ENCODE measurements at places on chromosomes 13 and 19. TPM values are rescaled to one million over a fixed set of nuclear protein-coding genes. Genes with fewer than 3 reads are reported as not detected.

The ONECUT3 gene
- not detected for total RNA-seq

The CALR3 gene
- total RNA-seq, result not detected

The DHRS12 gene
- 24.2 TPM for total RNA-seq

The TFPT gene
- 16.8 TPM for total RNA-seq

The DACT3 gene
- total RNA-seq, result not detected

The DDX39A gene
- total RNA-seq, result 165 TPM

The PSPC1 gene
- 99.4 TPM for total RNA-seq

The MCEMP1 gene
- total RNA-seq, result not detected

The EFNA2 gene
- not detected for total RNA-seq

The PLEKHG2 gene
- total RNA-seq, result 23.8 TPM

The OR10H1 gene
- not detected for total RNA-seq

DNA sequence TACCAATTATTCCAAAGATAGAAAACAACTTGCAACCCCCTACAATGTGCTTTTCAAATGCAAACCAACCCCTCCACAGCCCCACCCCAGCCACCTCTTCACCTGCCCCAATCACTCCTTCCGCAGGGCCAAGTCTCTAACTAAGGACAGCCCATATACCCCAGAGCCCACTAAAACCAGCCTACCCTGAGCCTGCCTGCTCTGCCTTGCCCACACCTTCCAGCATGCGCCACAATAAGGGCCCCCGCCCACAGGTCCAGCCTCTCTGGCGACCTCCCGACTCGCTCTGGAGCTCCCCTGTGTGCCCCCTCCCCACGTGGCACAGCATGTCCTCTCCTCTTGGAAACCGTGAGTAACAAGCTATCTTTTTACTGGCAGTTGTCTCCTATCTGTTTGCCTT is 42.8 kb upstream of the MEDAG start:
- DNase-seq, result no peak
- H3K27ac ChIP-seq, result no peak overlapping the region
- H3K27me3 ChIP-seq, result peaks cover 4% of the 10 kb centered on the region
- no peaks in the 10 kb centered on the region for H3K36me3 ChIP-seq
- H3K4me1 ChIP-seq, result peaks cover 4% of the 10 kb centered on the region

- H3K4me3 ChIP-seq, result no peak overlapping the region
- no peak overlapping the region for H3K27ac ChIP-seq
- no peak for DNase-seq
- H3K27me3 ChIP-seq, result peaks cover 2% of the 10 kb centered on the region
- H3K4me1 ChIP-seq, result peaks cover 2% of the 10 kb centered on the region
These were observed 10.4 kb upstream of the ZNF586 start for GRCh38 chr19:57759096-57759495.

- peaks cover 4% of the 10 kb centered on the region for H3K36me3 ChIP-seq
- peaks cover 20% of the 10 kb centered on the region for H3K27me3 ChIP-seq
- peak overlapping the region; percentile 89 for H3K4me3 ChIP-seq
- H3K27ac ChIP-seq, result no peak overlapping the region
These were observed 4.6 kb downstream of the ICAM5 start for GRCh38 chr19:10294368-10294697.

DNA sequence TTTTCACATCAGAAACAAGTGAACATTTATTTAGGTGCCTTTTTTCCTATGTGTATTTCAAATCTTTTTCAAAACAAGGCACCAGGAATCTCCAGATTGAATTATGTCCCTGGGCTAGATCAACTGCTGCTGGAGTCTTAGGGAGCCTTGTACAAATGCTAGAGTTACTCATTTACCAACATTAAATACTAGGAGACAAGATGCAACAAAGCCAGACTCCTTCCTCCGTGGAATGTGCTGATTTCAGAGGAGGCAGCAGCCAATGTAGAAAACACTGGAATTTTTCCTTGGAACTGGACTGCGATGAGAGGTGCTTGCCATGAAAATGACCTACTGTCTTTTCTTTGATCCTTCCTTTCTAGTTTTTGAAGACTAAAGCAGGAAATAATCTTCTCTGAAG is 1514.7 kb upstream of the MIR17HG start:
- no peaks in the 10 kb centered on the region for H3K27me3 ChIP-seq
- DNase-seq, result no peak
- no peak overlapping the region for H3K4me3 ChIP-seq
- no peaks in the 10 kb centered on the region for H3K4me1 ChIP-seq

DNA sequence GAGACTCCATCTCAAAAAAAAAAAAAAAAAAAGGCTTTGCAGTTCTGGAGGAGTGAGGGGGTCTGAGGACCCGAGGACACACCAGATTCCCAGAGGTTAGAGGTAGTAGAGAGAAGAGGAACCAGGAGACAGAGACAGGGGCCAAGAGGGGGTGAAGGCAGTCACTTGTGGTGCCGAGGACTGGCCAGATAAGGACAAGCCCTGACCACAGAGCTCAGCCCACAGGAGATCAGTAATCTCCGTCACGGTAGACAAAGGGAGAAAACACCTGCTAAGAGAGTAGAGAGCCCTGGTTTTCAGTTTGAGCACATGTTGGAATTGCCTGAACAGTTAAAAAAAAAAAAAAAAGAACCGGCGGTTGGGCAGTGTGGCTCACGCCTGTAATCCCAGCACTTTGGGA is 1.7 kb upstream of the PRAM1 start:
- no peak for DNase-seq
- H3K4me1 ChIP-seq, result peaks cover 19% of the 10 kb centered on the region
- no peaks in the 10 kb centered on the region for H3K36me3 ChIP-seq
- H3K27ac ChIP-seq, result no peak overlapping the region
- H3K4me3 ChIP-seq, result peak overlapping the region; percentile 71
- H3K27me3 ChIP-seq, result no peaks in the 10 kb centered on the region

GRCh38 chr13:35144166-35144890 is 202.3 kb downstream of the NBEA start:
- peaks cover 28% of the 10 kb centered on the region for H3K36me3 ChIP-seq
- H3K27ac ChIP-seq, result no peak overlapping the region
- H3K4me3 ChIP-seq, result no peak overlapping the region
- no peak for DNase-seq
- H3K27me3 ChIP-seq, result no peaks in the 10 kb centered on the region
- peaks cover 5% of the 10 kb centered on the region for H3K4me1 ChIP-seq

- H3K4me1 ChIP-seq, result no peaks in the 10 kb centered on the region
- peaks cover 1% of the 10 kb centered on the region for H3K27me3 ChIP-seq
- DNase-seq, result no peak
- H3K4me3 ChIP-seq, result no peak overlapping the region
These were observed 224.5 kb downstream of the EFNB2 start for GRCh38 chr13:106311004-106311403.

GRCh38 chr13:72427757-72428528 is 299.5 kb downstream of the MZT1 start:
- H3K4me1 ChIP-seq, result no peaks in the 10 kb centered on the region
- H3K27ac ChIP-seq, result no peak overlapping the region
- H3K27me3 ChIP-seq, result no peaks in the 10 kb centered on the region
- H3K4me3 ChIP-seq, result no peak overlapping the region
- no peaks in the 10 kb centered on the region for H3K36me3 ChIP-seq

DNA sequence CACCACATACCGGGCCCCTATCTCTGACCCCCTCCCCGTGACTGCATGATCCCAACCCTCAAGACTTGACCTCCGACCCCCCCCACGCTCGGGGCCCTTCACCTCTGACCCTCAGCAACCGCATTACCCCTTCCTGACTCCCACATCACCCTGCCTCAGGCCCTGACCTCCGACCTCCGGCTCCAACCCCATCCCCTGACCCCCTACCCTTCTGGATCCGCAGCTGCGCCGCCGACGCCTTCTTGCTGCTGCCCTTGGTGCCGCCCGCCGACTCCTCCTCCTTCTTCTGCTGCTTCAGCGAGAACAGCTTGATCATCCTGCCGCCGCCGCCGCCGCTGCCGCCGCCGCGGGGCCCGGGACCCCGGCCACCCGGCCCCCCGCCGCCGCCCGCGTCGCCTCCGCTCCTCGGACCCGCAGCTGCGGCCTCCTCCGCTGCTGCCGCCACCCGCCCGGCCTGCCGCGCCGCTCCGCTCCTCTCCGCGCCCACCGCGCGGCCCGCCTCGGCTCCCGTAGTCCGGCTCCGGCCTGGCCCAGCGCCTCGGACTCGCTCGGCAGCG is at the start of gene UBE2M:
Gene UBE2M, minus strand, starts transcription at position 546 of the 557 bp plus-strand sequence. Its CDS starts 230 bp downstream, at position 316.
- peak within 1 kb of the TSS; percentile 99 for H3K27ac ChIP-seq
- peak; percentile 58 for DNase-seq
- H3K4me1 ChIP-seq, result peaks cover 78% of the 10 kb centered on the region
- no peaks in the 10 kb centered on the region for H3K27me3 ChIP-seq
- peak within 1 kb of the TSS; percentile 99 for H3K4me3 ChIP-seq

DNA sequence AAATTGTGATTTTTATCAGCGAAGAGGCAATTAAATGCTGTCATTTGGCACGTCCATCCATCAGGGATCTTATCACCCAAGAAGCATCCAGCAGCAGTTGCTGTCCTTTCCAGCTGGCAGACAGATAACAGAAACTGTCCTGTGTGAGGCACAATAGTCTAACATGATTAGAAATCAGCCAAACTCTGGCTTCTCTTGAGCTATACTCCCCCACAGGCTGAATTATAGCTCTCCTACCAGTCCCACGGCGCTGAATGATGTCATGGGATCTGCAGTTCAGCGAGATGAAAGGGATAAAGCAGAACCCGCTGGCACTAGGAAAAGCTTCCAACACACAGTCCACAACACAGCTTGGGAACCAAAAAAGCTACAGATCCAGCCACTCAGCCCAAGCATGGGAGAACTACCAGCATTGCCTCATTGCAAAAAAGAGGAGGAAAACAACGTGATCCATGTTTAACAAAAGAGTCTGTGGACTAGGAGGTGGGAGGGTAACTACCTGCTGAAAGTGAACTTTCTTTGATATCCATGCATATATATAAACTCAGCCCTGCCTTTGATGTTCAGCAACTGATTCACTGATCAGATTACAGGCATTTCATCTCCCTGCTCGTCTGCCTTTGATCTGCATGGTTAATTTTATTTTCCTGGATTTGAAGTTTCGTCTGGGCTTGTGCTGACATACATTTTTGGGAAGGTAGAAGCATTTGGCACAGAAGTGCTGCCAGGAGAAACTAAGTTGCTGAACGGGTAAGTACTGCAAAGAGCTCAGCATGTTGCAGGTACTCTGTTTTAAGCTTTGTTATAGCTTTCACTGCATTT is at the start of gene TNFRSF19:
Gene TNFRSF19, plus strand, starts transcription at position 314 of the 822 bp plus-strand sequence. CDS start 19,772 bp downstream, outside the sequence.
- peaks cover 25% of the 10 kb centered on the region for H3K27me3 ChIP-seq
- H3K4me3 ChIP-seq, result no peak within 1 kb of the TSS
- H3K4me1 ChIP-seq, result peaks cover 6% of the 10 kb centered on the region
- H3K36me3 ChIP-seq, result no peaks in the 10 kb centered on the region
- DNase-seq, result no peak

GRCh38 chr13:92164822-92165221 is 766.4 kb downstream of the GPC5 start:
- H3K4me3 ChIP-seq, result no peak overlapping the region
- H3K27me3 ChIP-seq, result no peaks in the 10 kb centered on the region
- H3K27ac ChIP-seq, result no peak overlapping the region
- H3K36me3 ChIP-seq, result no peaks in the 10 kb centered on the region

DNA sequence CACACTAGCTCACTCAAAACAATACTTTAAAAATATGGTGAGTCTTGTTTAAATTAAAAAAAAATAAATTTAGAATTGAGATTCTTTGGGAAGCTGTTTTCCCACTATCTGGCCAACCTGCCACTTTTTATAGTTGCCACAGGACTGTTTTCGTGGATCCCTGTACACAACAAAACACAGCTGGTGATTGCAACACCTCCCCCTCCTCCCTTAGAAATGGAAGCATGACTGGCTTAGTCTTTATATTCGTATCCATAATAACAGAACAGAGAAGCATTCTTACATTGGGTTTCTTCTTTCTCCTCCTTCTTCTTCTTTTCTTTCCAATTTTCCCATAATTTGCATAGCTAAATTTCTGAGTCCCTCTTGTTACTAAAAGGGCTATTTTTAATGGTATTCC is 79.5 kb upstream of the GJB6 start:
- H3K27ac ChIP-seq, result no peak overlapping the region
- H3K27me3 ChIP-seq, result no peaks in the 10 kb centered on the region
- no peaks in the 10 kb centered on the region for H3K36me3 ChIP-seq
- no peak overlapping the region for H3K4me3 ChIP-seq
- H3K4me1 ChIP-seq, result no peaks in the 10 kb centered on the region
- no peak for DNase-seq

- no peaks in the 10 kb centered on the region for H3K4me1 ChIP-seq
- no peaks in the 10 kb centered on the region for H3K36me3 ChIP-seq
- H3K27me3 ChIP-seq, result no peaks in the 10 kb centered on the region
- no peak for DNase-seq
- no peak overlapping the region for H3K27ac ChIP-seq
These were observed 218.7 kb downstream of the HS6ST3 start for GRCh38 chr13:96308568-96308967.

DNA sequence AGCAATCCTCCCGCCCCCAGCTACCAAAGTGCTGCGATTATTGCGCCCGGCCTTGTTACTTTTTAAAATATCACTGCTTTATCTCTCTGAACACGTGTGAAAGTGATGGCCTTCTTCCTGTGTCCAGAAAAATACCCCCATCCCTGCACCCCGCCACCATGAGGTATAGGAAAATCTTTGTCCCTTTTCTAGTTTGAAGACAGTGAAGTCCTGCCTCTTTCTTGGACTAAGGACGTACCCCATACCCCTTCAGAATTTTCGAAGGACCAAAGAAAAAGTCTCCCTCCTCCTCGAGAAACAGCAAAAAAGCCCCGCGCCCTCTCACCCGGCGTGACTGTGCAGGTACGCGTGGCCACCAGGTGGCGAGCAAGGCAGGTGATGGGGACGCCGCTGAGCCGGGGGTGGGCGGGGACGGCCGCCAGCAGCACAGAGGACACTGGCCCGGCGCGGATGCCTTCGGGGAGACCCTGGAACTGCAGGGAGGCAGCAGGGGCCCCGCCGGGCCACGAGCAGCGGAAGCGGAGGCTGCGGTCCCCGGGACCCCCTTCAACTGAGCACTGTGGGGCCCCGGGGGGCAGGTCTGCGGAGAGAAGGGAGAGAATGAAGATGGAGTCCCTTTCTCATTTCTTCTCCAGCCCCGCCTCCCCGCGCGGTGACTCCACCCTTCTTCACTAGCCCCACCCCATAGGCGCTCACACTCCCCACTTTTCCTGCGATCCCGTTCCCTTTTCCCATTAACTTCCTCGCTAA is 3.2 kb downstream of the VSIG10L start:
- H3K36me3 ChIP-seq, result no peaks in the 10 kb centered on the region
- H3K4me3 ChIP-seq, result peak overlapping the region; percentile 89
- H3K4me1 ChIP-seq, result peaks cover 26% of the 10 kb centered on the region
- H3K27me3 ChIP-seq, result peaks cover 12% of the 10 kb centered on the region
- H3K27ac ChIP-seq, result peak overlapping the region; percentile 18

All from naive thymus-derived CD8-positive, alpha-beta T cell (primary cell).